DND-41 (cell line): ENCODE measurements at places on chromosomes 7 and 10.

- DNase-seq, result no peak
Measured at GRCh38 chr7:47497367-47498096, 84.4 kb downstream of the TNS3 start.

DNA sequence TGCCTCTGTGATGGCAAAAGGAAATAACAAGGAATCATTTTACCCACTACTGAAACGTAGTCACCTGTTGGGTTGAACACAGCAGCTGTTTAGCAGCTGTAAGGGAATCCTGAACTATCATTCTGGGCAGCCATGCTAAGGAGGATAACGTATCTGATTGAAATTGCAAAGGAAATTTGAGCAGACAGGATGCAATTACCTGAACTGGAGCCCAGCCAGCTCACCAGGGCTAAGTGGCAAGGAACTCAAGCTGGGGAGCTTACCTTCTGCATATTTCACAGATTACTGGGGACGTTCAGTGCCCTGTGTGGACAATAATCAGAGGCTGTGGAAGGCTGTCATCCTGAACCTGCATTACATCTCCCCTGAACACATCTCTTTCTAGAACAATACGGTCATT lies 650.5 kb downstream of the SORCS3 start:
- no peak for DNase-seq

- no peak for DNase-seq
Measured at GRCh38 chr7:106767078-106767477, 98.0 kb upstream of the PIK3CG start.

DNA sequence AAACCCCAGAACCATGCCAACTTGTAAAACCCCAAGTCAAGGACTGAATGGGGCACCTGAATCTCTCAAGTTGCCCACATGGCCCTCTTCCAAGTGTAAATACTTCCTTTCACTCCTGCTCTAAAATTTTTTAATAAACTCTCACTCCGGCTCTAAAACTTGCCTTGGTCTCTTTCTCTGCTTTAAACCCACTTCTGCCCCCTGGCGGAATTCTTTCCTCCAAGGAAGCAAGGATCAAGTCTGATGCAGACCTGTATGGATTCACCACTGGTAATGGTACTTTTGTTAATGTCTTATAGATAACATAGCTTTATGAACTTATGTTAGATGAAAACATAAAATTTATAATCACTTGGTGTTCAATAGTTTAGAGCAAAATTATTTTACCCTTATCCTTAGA lies 33.8 kb downstream of the SLC16A9 start:
- no peak for DNase-seq

DNA sequence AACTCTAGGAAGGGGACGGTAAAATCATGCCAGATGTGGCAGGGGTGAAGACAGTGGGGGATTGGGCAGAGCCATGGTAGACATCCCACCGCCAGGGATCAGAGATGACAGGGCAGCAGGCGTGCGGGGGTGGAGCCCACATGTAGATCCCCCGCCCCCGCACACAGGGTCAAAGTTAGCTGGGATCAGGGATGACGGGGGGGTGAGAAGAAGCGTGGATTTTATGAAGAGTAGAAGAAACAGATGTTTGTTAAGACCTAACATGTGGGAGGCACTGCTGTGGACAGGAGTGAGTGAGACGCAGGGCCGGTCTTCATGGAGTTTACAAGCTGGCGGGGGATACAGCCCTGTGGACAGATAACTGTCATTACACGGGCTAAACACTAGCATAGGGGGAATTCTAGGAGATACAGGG lies 154.0 kb upstream of the KLF14 start:
- DNase-seq, result no peak

DNA sequence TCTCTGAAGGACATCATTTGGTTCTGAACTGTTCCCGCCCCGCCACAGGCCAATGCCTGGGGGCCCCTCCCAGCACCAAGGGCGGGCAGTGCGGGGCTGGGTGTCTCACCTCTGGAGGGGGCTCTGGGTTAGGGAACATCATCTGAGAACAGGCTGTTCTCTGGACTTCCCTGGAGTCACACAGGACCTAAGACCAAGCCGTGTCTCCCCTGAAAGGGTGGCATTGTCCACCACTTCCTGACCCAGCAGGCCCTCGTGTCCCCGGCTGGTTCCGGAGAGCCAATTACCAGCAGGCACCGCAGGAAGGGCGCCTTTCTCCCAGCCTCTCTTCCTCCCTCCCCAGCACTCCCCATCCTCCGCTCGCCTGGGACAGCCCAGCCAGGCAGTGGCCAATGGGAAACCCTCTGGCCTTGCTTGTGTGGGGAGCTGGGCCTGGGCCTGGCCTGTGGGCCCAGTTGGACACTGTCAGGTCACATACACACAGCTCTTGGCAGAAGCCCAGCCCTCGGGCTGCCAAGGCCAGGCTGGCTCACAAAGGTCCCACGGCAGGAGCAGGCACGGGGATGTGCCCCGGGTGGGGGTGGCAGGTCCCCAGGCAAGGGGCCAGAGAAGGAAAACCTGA lies 119.5 kb downstream of the SPDYE5 start:
- no peak for DNase-seq

- no peak for DNase-seq
Measured at GRCh38 chr7:30936650-30937245, 25.1 kb downstream of the AQP1 start.

GRCh38 chr7:29884399-29885272 lies 78.3 kb downstream of the WIPF3 start:
- DNase-seq, result no peak

- no peak for DNase-seq
Measured at GRCh38 chr7:12221414-12221813, 10.3 kb downstream of the TMEM106B start.

GRCh38 chr7:116236020-116236630 lies 25.8 kb downstream of the TES start:
- peak; percentile 69 for DNase-seq

DNA sequence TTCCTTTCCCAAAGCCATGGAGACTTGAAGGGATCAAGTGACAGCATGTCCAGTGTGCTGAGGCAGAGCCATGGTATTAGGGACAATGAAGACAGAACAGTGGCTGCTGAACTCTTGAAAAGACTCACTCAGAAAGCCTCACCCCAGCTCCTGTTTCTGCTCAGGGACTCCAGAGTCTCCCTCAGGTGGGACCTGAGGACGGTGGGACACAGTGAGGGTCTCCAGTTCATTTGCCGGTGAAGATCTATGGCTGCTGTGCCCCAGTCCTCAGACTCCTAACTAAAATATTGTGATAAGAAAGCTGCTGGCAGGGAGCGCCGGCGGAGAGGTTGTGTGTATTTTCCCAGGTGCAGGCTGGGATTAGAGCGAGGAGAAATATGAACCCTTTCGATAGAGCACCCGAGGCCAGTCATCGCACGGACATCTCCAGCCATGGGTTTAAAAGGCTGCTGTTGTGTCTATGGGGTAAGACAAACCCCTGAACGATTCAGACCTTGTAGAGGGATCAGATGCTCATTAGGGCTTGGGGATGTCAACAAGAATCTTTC lies 57.2 kb downstream of the C7orf25 start:
- no peak for DNase-seq

- DNase-seq, result peak; percentile 52
Measured at GRCh38 chr7:100127866-100128636, 1.3 kb downstream of the MBLAC1 start.

DNA sequence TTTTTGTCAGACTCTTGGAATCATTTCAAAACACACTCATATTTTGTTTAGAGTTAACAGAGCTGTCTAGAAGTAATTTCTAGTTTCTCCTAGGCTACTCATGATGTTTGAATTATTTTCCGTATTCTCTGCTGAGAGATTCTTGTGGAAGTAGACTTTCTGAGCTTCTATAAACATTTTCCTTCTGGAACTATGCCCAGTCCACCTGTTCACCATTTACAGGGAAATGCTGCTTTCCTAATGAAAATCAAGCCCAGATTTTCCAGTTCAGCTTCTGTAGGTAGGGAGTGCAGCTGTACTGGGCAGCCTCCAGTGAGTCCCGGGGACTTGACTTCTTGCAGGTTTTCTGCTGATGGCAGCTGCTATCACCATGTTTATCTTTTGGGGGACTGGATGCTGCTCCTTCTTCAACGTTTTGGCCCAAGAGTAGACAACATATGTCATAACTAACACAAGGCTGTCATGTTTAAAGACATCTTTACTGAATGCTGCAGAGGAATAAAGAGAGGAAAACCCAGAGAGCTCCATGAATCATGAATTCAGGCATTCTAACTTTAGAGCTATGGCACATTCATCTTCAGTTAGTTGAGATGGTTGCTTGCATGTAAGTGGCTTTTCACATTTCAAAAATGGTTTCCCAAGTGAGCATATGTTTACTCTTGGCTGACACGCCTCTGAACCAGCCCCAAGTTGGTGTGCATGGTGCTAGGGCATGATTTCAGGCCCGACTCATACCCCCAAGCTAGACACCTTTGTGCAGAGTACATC lies 85.6 kb downstream of the SDK1 start:
- no peak for DNase-seq

DNA sequence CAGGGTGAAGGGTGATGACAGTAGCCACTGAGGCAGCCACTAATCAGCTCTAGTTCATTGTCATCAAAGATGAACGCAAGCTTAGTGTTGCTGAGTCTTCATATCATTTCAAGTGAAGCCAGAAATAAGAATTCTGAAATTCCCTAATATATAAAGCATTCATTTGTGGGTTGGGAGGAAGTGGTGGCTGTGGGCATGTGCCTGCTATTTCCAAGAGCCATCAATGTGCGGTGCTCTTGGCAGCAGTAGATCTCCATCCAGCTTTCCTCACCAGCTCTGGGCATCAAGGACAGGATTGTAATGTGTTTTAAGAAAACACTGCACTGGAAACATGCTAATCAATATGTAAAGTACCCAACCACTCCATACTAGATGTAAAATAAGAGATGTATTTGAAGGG lies 202.5 kb upstream of the AHR start:
- DNase-seq, result no peak

- DNase-seq, result no peak
Measured at GRCh38 chr7:121605317-121605680, 209.2 kb upstream of the FAM3C start.

GRCh38 chr7:131013716-131014115 lies 279.7 kb upstream of the KLF14 start:
- DNase-seq, result no peak

DNA sequence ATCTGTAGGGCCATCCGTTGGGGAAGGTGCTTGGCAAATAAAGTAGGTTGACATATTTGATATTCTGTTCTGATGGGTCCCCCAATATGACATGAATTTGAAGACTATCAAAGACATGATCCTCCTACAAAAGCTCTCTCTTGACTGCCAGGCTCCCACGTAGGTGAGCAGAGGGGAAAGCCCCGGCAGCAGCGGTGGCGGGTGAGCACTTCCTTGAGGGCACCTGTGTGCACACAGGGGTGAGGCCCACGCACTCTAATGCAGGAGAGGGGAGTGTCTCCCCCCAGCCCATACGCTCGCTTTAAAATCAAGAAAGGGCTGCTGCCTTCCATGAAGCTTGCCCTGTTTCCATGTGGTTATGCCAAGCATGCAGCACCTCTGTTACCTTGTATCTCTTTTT lies 100.4 kb downstream of the TAX1BP1 start:
- no peak for DNase-seq

DNA sequence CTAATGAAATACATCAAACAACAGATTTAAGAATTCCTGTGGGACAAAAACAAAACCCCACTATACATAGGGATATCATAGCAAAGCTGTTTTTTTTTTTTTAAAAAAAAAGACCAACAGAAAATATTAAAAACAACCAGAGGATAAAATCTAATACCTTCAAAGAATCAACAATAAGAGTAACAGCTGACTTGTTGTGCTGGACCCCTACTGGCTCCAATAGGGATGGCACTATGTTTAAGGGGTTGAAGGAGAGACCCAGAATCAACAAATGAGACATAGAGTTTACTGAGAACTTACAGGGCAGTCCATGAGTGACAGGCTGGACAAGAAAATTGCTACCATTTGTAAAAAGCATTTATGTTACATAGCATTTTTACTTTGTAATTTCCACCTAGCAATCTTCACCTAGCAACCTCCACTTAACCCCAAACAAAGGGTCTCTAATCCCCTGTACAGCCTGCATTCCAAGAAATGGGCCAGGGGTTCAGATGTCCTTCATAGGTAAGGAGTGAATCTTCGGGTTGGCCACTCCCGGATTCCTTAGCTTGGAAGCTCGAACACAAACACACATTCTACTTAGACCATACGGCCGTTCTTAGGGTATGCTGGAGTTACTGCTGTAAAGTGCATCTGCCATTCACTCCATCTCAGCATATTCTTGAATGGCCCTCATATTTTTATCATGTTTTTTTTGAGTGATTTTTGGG lies 25.8 kb downstream of the ASZ1 start:
- DNase-seq, result no peak

DNA sequence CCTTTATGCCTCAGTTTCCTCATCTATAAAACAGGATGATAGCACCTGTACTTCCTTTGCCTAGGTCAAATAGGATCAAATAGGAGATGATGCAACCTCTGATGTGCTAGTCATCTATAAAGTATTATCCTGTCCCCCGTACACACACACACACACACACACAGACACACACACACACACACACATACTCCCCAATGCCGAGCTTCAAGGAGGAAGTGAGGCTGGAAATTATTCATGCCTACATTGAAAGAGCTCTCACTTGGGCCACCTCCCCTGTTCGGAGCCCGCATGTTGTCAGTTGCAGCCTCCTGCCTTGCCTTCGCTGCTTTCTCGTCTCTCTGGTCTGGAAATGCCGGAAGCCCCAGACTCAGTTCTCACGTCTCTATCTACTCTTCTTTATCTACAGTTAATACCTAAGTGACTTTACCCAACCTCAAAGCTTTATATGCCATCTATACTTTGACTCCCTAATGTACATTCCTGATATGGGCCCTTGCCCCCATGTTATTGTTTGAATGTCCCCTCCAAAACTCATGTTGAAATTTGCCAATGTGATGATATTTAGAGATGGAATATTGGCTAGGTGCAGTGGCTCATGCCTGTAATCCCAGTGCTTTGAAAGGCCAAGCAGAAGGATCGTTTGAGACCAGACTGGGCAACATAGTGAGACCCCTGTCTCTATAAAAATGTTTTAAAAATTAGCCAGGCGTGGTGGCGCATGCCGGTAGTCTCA lies 6.9 kb upstream of the UBE2H start:
- DNase-seq, result no peak

DNA sequence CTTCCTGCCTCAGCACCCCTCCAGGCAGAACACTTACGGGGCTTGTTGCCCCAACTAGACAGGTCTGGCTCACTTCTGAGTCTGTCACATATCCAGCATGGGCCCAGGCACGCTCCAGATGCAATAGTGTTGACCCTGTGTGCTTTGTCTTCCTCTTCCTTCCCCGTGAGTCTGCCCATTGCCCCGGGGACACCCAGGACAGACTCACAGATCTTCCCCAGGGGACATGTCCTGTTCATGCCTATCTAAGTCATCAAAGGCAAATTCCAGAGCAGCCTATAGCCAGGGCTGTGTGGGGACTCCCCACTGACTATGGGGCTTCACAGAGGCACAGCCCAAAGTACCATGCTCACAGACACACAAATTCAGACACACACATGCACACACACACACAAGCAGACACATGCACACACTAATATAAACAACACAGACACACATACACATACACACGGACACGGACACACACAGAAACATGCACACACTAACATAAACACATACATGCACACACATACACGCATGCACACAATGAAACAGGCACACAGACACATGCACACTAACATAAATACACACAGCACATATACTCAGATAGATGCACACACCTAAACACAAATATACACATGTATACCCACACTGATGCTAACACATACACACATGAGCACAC lies 175.8 kb downstream of the KCNMA1 start:
- DNase-seq, result no peak

GRCh38 chr10:67296926-67297325 lies 371.1 kb downstream of the LRRTM3 start:
- no peak for DNase-seq
